ENCODE measurements at places on chromosomes 6 and 20.

DNA sequence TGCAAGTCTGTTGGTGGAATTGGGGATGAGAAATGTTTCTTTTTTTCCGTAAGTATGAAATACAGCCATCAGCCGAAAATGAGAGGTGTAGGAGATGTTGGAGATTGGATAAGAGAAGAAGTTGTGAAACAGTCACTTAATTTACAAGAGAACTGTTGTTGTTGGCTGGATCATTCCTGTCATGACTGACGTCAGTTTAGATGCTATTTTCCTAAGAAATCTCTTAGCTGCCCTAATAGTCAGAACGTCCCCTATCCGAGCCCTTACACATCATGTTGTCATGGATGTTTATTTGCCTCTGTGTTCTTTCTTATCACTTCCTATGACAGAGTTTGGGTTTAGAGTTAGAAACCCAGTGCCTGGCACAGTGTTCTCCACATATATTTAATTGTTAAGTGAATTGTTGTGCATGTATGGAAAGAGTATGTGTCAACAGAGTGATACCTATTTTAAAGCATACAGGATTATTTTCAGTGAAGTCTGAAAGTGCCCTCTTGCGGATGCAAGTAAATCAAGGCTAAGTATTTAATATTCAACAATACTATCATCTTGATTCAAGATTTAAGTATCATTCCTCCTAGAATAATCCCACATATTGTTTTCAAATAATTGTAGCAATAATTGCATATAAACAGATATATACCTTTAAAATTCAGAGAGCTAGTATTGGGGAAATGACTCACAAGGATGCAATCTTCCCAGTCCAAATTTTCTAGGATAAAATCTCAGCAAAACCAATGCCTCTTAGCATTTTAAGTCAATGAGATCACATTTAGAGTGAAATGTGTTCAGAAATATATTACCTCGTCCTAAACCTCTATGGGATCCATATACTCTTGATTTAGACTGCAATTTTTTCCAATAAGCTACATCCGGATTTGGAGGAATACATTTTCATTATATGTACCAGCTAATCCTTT lies 309.9 kb upstream of the NOX3 start:
- DNase-seq = no peak

GRCh38 chr6:44435500-44435899 lies 48.0 kb downstream of the CDC5L start:
- DNase-seq = no peak

DNA sequence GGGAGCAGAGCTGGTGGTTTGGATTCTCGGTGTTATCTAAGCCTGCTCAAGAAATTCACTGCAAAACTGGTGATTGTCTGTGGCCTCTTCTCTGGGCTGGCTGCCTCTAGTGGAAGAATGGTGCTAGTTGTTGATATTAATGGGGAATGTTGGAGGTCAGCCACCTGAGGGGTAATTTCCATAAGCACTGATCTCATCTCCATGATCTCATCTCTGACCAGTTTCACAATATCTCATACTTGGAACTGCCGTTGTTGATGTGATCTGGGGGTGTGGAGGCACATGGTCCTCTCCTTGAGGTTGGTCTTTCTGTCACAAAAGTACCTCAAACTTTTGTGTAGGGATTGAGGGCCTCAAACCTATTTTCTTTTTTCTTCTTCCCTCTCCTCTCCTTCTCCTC lies 102.6 kb downstream of the CD109 start:
- no peak for DNase-seq

- DNase-seq = no peak
Observed at GRCh38 chr6:135320721-135321621, 139.9 kb downstream of the MYB start.

DNA sequence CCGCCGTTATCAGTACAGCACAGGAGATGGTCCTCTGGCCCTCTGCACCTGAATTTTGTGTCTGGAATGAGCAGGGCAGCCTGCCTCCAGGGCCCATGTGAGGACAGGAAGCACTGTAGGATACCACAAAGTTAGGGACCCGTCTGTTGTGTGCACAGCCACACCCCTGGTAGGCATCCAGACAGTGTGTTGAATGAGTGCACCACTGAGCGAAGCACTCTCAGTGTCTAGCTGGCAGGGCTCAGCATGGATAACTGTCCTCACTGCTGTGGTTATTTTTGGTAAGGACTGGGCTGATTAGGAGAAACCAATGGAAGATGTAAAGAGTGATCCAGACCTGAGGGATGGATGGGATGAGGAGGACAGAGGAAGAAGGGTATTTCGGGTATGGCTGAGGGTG lies 178.7 kb downstream of the CLIC5 start:
- DNase-seq = no peak

DNA sequence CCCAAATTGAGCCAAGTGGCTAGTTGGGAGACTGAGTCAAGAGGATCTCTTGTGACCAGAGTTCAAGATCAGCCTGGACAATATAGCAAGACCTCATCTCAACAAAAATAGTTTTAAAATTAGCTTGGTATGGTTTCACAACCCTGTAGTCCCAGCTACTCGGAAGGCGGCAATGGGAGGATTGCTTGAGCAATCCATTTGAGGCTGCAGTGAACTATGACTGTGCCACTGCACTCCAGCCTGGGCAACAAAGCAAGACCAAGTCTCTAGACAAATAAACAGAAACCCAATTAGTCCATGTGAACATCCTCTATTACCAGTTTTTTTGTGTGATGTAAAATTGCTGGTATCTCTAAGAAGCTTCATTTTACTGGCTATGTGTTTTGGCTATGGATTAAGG lies 106.2 kb downstream of the TULP4 start:
- DNase-seq = no peak

DNA sequence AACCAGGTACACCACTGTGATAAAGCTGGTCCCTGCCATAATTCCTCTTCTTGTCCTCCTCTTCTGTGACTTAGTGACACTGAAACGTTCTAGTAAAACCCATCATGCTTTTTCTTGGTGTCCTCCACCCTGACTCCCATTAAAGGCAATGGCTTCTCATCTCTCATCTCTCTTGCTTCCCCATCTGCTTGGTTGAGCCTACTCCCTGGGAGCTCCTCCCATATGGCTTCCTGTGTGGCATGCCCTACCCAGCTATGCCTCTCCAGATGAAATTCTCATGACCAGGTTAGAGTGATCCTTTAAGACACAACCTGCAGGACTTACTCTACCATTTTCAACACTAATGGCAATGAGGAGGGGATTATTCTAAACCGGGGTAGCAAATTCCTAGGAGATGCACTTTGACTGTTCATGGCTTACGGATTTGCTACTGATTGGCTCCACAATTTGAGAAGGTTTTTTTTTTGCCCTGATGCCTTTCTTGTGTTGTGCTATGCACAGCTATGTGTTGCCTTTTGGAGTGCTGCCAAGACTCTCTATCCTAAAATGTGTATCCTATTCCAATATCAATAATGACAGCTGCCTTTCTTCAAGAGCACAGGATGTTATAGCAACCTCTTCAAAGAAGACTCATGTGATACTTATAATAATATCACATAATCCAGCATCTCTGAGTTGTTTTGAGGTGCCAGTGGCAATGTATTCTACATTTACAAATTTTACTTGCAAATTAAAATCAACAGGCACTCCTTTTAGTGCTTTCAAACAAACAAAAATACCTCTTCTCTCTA lies 6.1 kb downstream of the SIRPG start:
- DNase-seq = peak; percentile 57

DNA sequence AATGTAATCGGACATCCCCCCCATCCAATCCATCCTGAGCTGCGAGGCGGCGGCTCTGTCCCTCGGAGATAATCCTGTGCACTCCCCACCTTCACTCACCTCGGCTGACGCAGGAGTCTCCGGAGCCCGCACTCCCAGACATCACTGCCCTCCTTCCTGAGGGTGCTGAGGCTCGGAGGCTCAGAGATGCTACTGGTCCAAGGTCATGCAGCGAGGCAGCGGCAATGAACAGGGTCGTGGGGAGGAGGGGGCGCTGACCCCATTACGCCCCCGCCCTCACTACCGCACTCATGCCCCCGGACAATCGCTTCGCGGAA lies 485 bp downstream of the ADISSP start:
- DNase-seq = peak; percentile 65

GRCh38 chr6:167576828-167577503 lies 249.7 kb upstream of the AFDN start:
- DNase-seq = no peak

DNA sequence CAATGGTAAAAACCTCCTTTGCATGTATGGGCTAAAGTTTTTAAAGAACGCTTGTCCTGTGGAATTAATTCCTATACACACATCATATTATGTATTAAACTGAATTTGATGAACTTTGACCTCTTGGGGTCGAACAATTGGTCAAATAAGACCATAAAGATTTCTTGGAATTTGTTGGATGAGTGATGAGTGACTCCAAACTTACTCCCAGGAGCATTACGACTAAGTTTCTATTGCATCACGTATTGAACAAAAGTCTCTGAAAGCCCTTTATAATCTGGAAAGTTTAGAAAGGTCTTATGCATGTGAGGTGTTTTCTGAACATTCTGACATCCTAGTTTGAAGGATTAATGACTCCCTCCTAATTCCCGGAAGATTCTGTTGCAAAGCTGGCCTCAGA lies 126.9 kb upstream of the BMP5 start:
- no peak for DNase-seq

DNA sequence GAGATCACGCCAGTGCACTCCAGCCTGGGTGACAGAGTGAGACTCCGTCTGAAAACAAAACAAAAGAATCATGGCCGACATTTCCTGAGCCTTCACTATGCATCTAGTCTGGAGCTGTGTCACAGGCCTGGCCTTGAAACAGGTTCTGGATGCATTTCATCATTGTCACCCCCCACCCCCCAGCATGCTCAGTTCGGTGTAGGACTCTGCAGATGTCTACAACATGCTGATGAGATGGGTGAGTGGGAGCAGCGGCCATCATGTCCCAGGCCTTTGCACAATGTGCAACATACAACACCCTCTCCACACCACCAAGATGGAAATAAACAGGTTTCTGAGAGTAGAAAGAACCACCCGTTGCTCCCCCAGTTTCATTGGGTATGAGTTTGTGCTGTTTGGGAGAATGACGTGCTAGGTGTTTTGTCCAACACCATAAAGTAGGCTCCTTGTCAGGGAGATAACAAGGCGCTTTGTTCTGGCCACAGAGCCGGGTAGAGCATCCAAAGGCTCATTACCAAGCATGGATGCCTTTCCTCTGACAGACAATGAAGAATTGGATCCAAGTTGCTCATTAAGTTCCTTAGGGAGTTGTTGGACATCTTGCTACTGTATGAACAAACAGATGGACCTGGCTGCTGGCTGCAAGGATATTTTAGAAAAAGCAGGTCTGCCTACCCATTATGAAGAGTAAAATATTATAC lies 22.1 kb downstream of the SNHG17 start:
- DNase-seq = peak; percentile 17

GRCh38 chr6:38350220-38350619 lies 289.5 kb downstream of the BTBD9 start:
- no peak for DNase-seq

DNA sequence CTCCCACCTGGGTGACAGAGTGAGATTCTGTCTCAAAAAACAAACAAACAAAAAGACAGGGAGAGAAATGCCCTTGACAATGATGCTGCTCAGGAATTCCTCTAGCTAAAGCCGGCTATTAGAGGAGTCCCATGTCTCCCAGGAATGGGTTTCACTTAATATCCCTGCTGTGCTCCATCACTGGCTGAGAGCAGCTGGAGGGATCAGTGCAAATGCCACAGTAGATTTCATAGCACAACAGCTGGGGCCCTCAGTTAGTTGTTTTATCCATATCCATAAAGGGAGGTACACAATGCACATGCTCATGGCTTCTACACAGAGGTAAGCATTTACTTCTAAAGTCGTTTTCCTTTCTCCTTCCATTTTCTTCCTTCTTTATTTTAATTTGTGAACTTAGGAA lies 742.0 kb upstream of the POU3F2 start:
- DNase-seq = no peak

DNA sequence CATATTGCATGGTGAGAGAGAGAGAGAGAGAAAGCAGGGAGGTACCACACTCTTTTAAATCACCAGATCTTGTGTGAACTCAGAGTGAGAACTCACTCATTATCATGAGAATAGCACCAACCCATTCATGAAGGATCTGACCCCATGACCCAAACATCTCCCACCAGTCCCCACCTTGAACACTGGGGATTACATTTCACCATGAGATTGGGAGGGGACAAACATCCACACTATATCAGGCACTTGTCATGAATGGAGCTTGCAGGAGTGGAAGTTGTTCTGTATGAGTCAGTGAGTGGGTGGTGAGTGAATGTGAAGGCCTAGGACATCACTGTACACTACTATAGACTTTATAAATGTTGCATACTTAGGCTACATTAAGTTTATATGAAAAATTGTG lies 47.7 kb upstream of the RNF182 start:
- no peak for DNase-seq

DNA sequence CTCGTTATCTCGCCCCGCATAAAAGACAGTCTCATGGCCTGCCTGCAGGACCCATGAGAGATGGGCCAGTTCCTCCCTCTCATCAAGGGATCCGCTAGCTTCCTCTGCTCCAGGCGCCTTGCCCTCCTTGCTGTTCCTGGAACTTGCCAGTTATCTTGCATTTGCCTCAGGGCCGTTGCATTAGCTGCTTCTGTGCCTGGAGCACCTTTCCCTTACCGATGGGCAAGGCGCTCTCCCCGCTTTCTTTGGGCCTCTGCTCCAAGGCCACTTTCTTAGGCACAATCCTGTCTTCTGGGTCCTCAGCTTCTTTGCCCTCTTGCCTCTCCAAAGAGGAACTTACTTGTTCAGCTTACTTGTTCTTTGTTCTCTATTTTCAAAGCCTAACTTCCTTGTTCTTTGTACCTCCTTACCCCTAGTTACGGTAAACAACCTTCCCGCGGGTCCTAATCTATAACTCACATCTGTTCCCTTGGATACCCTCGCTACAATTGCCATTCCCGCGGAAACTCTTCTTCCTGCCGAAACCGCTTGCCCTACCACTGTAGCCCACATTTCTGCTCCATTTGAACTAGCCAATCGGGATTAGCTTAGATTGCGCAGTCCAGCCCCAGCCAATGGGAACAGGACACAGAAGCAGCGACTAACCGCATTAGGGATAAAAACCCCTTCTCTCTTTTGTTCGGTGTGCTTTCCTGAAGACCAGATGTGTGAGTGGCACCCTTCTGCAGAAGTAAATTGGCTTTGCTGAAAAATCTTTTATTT lies 887 bp upstream of the NSFL1C start:
- no peak for DNase-seq

DNA sequence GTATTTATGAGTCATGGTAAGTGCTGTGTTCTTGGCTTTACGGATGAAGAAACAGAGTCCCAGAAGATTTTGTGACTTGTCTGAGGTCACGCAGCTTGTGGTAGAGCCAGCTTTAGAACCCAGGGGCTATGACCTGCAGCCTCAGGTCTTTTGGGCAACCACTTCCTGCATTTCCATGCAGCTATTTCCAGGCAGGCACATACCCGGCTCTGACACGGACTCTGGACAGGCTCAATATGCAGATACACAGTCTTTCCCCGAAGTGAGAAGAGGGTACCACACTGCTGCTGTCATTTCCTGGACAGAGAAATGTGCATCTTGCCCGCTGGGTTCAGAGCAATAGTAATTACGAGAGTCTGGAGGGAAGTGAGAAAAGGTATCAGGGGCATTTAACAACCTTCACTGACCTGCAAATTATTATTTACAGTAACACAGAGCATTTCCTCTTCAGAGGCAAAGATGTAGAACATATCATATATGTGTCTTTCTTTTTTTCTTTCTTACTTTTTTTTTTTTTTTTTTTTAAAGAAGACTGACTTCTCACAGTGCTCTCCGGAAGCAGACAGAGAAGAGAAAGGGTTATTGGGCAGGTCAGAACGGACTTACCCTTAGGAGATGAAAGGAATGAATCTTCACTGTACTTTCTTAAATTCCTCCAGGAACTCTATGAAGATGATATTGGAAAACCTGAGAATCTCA lies 185.1 kb downstream of the CLIC5 start:
- peak; percentile 63 for DNase-seq

Data from activated effector memory CD4-positive, alpha-beta T cell treated with anti-CD3 and anti-CD28 coated beads, Interleukin-2, amount 50 U/mL, for 16 hours (primary cell).